AG04450 (cell line): ENCODE measurements at places on chromosomes 3 and 15.

- no peak for DNase-seq
Observed at GRCh38 chr3:43215138-43215537, 71.2 kb upstream of the SNRK start.

DNA sequence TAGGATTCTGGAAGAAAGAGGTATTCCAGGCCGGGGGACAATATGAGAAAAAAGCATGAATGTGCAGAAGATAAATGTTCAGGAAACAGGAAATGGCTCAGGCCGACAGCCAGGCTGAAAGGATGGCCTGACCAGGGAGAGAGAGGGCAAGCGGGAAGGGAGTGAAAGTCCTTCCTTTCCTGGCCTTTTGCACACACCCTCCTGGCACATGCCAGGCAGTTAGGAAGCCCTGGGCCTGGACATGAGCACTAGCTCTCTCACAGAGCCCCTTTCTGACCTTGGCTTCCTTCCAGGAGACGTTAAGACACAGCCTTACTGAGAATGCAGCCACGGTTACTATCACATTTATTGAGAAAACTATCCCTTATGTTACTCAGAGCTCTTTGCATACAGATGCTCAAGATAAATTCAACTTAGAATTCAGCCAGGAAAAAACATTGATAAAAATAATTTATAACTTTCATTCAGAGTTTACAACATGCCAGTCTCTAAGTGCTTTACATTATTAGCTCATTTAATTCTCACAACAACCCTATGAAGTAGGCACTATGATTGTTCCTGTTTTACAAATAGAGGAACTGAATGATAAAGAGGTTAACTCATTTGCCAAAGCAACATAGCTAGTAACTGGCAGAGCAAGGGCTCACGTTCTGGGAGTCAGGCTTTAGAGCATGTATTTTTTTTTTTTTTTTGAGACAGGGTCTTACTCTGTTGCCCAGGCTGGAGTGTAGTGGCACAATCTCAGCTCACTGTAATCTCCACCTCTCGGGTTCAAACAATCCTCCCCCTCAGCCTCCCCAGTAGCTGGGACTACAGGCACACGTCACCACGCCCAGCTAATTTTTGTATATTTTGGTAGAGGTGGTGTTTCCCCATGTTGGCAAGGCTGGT, 39.4 kb upstream of the SMAD3 start:
- DNase-seq: no peak

DNA sequence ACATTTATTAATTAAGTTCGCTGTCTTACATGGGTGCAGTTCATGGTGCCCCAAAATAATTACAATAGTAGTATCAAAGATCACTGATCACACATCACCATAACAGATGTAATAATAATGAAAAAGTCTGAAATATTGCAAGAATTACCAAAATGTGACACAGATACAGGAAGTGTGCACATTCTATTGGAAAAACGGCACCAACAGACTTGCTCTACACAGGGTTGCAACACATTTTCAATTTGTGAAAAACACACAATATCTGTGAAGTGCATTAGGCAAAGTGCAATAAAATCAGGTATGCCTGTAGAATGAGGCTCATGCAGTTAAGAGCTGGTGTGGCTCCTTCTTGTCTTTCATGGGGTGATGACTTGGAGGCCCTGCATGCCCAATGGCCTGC, 265.8 kb downstream of the RPLP1 start:
- DNase-seq: no peak

GRCh38 chr3:46184469-46184868, 23.6 kb downstream of the CCR1 start:
- no peak for DNase-seq

GRCh38 chr15:66937588-66937987, 127.8 kb upstream of the SMAD3 start:
- no peak for DNase-seq

DNA sequence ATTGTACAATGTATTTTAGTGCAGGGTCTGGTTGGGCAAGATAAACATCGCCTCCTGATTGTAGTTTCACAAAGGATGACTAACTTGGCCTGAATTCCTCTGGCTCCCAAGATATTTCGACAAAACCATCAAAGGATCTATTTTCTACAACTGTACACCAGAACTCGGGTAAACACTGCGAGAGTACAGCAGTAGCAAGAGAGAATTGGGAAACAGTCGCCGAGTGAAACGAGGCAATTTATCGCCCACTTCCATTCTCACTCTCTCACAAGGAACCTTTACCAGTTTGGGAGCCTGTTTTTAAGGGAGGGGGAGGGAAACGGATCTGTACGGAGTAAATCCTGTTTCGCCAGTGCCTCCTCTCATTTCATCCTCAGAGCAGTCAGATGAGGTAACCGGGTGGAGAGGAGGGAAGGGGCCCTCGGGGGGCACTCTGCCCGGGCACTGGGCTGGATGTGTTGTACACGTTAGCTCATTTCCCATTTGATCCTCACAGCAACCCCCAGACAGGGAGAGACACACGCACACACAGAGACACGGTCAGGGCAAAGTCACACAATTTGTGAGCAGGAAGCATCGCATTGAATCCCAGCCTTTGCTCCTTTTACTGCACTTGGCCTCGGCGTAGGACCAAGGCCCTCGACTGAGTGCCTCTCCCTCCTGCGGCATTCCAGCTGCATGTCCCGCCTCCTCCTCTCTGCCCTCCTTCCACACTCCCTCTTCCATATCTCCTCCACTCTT, 120.1 kb downstream of the LIPC start:
- peak; percentile 90 for DNase-seq

GRCh38 chr3:60756241-60757030, 494.8 kb downstream of the FHIT start:
- no peak for DNase-seq

- no peak for DNase-seq
Observed at GRCh38 chr3:170558427-170558826, 27.4 kb downstream of the SLC7A14 start.

DNA sequence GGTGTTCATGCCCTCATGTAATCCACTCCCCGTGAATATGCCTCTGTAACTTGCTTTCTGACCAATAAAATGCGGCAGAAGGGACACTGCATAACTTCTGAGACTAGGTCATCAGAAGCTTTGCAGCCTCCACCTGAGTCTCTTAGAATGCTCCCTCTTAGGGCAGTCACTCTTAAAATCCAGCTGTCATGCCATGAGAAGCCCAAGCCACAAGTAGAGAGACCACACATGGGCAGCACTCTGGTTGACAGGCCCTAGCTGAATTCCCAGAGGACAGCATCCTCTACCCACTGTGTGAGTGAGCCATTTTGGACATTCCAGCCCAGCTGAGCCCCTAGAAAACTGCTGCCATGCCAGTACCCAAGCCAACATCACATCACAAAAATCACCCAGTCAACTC, 41.4 kb downstream of the SCAPER start:
- DNase-seq: no peak

- DNase-seq: no peak
Observed at GRCh38 chr3:117278424-117279190, 569.0 kb downstream of the TUSC7 start.

- no peak for DNase-seq
Observed at GRCh38 chr3:172258624-172259023, 189.6 kb downstream of the GHSR start.

- no peak for DNase-seq
Observed at GRCh38 chr3:157592769-157593168, 89.6 kb upstream of the VEPH1 start.

GRCh38 chr3:195762249-195762585, 41.4 kb downstream of the MUC20 start:
- DNase-seq: no peak

DNA sequence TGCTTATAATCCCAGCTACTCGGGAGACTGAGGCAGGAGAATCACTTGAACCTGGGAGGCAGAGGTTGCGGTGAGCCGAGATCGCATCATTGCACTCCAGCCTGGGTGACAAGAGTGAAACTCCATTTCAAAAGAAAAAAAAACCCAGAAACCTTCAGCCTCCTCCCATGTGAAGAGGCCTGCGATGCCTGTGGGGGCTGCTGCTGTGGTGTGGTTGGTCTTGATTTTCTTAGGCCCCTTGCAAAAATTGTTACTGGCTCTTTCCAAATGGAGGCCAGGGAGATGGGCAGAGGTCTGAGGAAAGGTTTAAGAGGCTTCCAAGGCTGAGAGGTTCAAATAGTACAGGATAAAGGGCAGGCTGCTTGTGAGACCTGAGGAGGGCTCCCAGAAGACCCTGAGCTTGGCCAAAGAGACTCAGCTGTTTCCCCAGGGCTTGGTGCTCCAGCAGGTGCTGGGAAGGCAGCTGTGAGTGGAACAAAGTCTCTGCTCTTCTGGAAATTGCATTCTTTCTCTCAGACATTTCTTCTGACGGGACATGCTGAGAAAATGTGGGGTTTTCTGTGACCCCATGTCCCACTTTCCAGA, 18.4 kb downstream of the GCSAM start:
- no peak for DNase-seq

DNA sequence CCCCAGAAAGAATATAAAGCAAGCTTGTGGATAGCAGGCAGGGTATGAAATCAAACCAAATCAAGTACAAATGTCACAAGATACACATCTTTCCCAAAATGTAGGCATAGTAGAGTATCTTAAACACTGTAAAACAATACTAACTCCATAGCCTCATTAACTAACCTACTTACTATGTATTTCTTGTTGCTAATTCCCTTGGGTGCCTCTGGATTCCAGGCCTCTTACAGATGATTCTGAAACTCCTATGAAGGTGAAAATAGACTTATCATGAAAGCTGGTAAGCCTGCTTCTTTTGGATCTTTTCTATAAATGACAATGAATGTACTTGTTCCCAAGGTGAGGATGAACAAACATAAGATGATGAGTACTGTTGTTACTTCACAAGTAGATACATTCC, 93.8 kb downstream of the FRMD5 start:
- no peak for DNase-seq

- no peak for DNase-seq
Observed at GRCh38 chr3:184234671-184235380, 5.4 kb downstream of the VWA5B2 start.

DNA sequence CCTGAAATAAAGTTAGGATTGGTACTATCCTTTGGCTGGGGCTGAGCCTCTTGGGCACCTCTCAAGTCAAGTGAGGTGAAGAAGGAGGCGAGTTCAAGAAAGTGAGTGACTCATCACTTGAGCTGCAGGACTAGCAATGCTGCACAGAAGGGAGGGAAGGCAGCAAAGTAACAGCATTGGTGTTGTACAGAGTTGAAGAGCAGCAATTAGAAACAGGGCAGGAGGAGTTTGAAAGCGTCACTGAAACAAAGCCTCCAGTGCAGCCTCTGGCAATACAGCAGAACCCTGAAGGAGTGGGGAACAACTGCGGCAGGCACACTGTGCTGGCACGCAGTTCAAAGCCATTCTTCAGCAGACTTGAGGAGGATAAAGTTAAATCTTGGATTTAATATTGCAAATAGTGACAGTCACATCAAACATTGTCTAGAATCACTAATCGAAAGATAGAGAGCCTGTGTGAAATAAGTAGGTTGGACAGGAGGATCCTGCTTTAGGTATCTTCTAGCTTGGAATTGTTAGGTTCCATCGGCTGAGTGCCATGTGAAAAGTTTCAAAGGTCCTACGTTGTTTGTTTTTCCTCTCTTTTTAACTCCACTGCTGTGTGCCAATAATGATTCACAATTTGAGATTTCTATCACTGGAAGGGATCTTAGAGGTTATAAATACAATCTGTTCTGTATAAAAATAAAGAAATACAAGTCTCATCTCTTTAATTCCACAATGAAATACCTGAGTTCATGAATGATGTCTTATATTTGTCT, 479.8 kb downstream of the NAALADL2 start:
- DNase-seq: peak; percentile 15

GRCh38 chr3:159520638-159521037, 468.0 kb upstream of the IL12A start:
- DNase-seq: no peak

GRCh38 chr15:98276018-98276417, 315.5 kb downstream of the ARRDC4 start:
- DNase-seq: no peak

- DNase-seq: no peak
Observed at GRCh38 chr3:69740103-69741021, 1.1 kb downstream of the MITF start.

GRCh38 chr3:5126586-5126985, 4.5 kb downstream of the ARL8B start:
- DNase-seq: no peak

- peak; percentile 3 for DNase-seq
Observed at GRCh38 chr3:72517921-72518424, 330.3 kb downstream of the SHQ1 start.

GRCh38 chr15:42788725-42789124, 51.8 kb upstream of the CDAN1 start:
- no peak for DNase-seq

DNA sequence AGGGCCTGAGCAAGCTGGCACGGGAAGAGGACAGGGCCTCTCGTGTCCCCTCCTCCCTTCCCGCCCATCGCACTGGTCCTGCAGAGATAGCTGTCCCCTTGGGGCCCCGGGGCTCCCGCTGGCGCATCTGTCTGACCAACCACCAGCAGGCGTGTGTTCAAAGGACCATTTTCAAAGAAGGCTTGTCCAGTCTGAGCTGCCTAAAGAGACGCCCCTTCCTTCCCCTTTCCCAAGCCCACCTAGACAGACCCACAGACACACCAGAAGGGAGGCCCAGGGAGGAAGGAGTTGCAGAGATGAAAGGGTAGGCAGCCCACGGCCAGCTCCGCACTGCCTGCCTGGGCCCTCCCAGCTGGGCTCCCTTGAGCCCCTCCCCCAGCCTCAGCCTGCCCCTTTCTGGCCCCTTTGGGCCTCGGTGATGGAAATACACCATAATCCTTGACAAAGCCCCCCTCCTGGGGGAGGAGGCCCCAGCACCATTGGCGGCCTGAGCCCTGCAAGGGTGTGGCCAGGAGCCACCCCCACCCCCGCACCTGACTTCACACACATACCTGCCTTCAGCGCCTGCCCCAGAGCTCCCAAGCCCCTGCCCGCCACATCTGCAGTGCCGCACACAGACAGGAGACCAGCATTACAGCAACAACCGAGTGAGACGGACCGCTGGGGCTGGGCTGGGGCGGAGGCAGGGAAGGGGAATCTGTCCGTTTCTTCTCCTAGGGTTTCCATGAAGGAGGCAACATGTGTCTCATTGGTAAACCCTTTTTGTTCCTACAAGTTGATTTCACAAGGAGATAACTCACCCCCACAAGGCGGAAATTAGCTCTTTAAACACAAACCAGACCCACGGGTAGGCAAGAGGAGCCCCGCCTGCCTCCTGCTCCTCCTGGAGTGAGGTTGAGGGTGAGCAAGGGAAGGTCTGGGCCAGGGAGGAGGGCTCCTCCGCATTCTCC, at the start of gene STRA6:
TSS of gene STRA6 (minus strand) at position 336 of the 950 bp plus-strand sequence. CDS start 520 bp downstream, outside the sequence.
- no peak for DNase-seq

GRCh38 chr15:59116141-59116540, 11.2 kb downstream of the CCNB2 start:
- no peak for DNase-seq

DNA sequence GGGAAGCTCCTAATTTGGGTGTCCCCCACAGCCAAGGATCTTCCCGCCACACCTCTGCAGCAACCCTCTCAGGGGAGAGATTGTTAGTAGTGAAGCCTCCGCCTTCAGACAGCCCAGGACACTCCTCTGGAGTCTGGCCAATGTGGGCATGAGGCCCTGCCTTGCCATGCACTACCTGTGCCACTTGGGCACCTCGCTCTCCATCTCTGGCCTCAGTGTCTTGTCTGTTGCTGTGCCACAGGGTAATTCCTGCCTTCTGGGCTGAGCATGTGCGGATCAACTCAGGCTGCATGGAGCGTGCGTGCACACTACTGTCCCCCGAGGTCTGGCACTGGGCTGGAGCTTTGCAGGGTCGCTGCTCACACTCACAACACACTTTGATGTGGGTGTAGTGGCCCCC, 7.9 kb upstream of the MESP1 start:
- DNase-seq: no peak

- DNase-seq: no peak
Observed at GRCh38 chr15:75200765-75201615, 692 bp upstream of the C15orf39 start.

GRCh38 chr15:88449581-88449980, 17.6 kb downstream of the MRPL46 start:
- no peak for DNase-seq

- DNase-seq: no peak
Observed at GRCh38 chr3:66162766-66163165, 58.0 kb upstream of the SLC25A26 start.
